ENCODE measurements at places on chromosomes 3 and 15. TPM values are rescaled to one million over a fixed set of nuclear protein-coding genes. Genes with fewer than 3 reads are reported as not detected.

Gene CTNNB1
- polyA plus RNA-seq, result 466 TPM

Gene RABL3
- polyA plus RNA-seq, result 21.9 TPM

Gene SLC24A5
- 0.41 TPM for polyA plus RNA-seq

Gene PCOLCE2
- 4.9 TPM for polyA plus RNA-seq

Gene FEZF2
- polyA plus RNA-seq, result not detected

Gene DAZL
- not detected for polyA plus RNA-seq

Data from left renal cortex interstitium (tissue), 4 donors.